ENCODE measurements at places on chromosomes 13 and 19. TPM values are rescaled to one million over a fixed set of nuclear protein-coding genes. Genes with fewer than 3 reads are reported as not detected.

PGLYRP2 gene
- polyA plus RNA-seq, result not detected

ZNF837 gene
- polyA plus RNA-seq, result 0.27 TPM

DNA sequence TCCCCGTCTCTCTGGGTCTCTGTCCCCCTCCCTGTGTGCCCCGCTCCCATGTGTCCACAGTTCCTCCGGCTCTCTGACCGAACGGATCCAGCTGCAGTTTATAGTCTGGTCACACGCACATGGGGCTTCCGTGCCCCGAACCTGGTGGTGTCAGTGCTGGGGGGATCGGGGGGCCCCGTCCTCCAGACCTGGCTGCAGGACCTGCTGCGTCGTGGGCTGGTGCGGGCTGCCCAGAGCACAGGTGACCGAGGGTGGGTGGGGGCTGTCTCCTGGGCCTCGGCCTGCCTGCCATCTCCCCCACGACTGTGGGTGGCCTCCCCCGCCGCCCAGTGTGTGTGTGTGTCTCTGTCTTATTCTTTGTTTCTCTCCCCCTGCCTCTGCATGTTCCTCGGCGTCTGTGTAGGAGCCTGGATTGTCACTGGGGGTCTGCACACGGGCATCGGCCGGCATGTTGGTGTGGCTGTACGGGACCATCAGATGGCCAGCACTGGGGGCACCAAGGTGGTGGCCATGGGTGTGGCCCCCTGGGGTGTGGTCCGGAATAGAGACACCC is 10.3 kb downstream of the TRPM4 start:
- DNase-seq, result no peak

- DNase-seq, result peak; percentile 75
Measured at GRCh38 chr13:50353651-50354415, 338.6 kb downstream of the KCNRG start.

DNA sequence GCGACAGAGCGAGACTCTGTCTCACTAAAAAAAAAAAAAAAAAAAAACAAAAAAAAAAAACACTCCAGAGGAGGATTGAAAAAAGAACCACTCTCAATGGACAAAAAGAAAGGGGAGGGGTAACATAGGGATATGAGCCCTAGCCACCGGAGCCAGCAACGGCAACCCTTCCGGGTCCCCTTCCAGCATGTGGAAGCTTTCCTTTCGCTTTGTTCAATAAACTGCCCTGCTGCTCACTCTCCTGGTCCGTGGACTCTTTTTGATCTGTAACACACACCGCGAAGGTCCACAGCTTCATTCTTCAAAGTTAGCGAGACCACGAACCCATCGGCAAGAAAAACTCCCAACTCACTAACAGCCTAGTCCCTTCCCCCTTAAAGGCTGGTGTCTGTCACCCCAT is 1.0 kb upstream of the REX1BD start:
- no peak for DNase-seq

DNA sequence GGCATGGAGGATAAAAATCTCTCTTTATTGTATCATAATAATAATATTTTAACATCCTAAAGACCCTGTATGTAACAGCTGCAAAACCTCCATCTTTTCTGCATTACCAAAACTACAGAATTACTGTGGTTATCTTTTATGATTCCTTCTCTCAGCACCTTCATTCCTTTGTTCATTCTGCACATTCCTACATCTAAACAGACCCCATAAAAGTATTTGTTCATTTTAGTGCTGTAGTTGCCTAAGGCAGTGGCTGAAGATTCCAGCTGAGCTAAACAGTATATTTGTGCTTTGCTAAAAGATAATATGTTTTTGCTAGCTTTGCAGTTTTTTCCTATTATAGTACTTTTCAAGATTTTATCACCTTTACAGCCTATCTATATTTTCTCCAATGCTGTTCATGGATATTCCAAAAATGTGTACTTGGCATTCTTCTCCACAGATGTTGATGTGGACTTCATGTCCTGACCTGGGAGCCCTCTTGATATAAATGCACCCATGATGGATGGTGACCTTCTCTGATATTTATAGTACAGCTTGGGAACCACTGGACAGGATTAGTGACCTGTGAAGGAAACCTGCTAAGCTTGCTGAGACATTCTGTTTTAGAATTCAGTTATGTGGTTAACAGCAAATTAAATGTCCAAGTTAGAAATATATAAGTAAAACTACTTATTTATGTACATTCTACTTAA is 2832.9 kb upstream of the PCDH20 start:
- DNase-seq, result no peak

DNA sequence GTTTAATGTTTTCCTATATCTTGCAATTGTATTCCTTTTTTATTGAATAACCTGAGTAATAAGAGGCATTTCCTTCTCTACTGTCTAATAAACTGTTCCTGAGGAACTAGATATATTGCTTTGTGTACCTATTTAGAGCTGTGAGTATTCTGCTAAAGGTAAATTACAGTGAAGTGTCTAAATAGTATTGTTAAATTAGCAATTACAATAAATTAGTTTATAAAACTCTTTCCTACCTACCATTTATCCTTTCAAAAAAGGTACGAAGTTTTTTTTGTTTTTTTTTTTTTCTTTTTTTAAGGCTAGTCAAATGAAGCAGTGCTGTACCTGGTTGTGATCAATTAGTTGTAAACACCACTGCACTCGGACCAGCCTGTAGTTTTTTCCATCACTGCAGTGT is 34.8 kb downstream of the TM9SF2 start:
- no peak for DNase-seq

DNA sequence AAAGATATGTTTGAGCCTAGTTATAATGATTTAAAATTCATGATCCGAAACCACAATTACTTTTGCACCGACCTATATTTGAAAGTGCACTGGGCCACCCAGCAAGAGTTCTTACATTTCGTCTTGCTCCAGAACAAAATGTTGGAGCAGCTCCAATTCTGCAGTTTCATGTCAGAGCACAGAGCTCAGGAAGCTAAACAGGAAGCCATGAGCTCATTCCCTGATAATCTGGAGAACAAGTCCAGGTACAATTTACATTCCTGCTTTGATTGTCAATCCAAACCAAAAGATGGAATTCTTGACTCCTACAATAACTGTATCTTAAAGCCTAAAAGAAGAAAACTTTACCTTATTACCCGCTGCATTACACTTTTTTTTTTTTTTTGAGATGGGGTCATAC is 131.8 kb downstream of the KCTD12 start:
- peak; percentile 58 for DNase-seq

DNA sequence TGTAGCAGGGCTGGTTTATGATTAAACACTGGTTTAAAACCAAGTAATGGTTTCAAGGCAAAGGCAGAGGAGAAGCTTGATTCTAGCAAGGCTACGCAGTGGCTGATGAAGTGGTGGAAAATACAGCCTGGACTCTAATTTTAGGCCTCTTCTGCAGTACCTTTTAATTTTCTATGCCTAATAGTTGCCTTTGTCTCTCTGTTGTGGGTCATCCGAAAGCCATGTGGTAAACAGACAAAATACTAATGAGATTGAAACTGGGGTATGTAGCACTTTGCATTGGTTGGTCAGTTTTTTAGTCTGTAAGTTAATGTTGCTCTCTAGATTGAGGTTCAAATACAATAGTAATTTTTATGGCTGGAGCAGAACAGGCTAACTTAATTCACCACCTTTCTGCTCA is 3.3 kb downstream of the LMO7 start:
- DNase-seq, result no peak

DNA sequence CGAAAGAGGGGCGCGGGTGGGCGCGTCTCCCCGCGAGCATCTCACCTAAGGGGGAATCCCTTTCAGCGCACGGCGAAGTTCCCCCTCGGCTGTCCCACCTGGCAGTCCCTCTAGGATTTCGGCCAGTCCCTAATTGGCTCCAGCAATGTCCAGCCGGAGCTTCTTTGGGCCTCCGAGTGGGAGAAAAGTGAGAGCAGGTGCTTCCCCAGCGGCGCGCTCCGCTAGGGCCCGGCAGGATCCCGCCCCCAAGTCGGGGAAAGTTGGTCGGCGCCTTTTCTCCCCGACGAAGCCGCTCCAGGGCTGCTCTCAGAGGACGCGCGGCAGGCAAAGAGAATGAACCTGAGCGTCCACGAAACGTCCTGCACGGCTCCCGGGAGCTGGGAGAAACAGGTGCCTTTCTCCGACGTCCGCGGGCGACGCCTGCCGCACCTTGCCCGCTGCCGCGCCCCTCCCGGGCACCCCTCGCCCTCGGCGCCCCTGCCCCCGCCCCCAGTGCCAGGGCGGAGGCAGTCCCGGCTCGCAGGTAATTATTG is 366 bp upstream of the KL start:
- no peak for DNase-seq

DNA sequence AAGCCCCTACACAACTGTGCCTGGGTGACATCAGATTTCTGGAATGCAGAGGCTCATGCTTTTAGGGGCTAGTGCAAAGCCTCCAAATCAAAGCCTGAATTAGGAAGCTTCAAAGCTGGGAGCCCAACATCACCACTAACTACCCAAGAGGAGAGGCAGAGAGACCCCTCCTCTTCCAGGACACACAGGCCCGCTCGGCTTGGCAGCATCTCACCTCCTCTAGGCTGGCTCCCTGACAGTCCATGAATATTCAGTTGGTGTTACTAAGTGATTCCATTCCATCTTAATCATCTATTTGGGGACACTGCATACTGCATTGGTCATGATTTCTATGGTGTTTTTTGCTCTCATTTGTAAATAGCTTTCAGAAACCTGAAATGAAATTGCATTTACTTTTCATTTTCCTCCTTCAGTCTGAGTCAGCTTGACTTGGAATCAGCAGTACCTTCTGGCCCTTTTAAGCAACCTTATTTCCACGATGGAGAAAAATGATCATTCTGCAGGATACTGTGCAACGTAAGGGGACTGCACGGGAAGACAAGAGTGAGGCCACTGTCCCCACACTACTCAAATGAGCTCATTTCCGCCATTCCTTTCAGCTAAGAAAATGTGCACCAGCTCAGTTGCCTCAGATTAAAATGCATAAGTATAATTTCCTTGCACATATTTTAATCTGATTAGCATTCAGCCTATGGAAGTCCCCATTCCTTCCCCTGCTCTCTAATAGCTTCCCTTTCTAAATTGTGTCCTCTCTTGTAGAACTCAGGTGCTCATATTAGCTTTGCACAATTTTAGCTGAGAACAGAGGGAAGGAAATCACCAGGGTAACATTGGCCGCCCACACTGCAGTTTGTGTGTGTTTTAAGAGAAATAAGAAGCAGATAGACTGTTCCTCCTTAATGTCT is 219.9 kb downstream of the RFC3 start:
- DNase-seq, result no peak

GRCh38 chr13:52344108-52344507 is 61.9 kb downstream of the THSD1 start:
- no peak for DNase-seq
